Body of pancreas (tissue), 4 donors: ENCODE measurements at places on chromosomes 12 and 14.
A peak's percentile ranks its signal among the peaks of the same experiment; 100 is the strongest.

DNA sequence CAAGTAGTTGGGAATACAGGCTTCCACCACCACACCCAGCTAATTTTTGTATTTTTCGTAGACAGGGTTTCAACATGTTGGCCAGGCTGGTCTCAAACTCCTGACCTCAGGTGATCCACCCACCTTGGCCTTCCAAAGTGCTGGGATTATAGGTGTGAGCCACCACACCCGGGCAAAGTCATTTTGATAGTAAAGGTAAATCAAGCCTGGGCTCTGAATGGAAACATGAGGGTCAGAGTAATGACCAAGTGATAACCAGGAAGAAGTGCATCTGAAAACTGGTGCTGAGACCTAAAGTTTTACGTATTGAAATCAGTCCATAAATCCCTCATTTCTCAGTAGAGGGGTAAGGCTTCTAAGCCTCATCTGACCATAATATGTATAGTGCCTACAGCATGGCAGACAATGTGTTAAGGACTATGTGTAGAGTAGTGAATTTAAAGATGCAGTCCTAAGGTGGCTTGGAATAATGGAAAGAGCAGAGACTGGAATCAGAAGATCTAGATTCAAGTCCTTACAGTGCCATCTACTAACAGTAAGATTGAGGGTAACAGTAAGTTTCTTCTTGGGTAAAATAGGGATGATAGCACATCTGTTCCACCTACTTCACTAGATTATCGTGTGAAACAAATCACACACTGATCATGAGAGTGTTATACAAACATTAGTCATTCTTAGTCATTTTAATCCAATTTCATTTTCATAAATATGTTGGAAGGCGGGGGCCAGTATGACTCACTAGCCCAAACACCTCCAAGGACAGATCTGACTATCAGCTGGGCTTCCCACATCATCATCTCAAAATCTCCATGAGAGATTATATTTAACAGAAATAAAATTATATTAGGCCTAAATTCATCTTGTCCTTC is 11.2 kb downstream of the MAP4K5 start:
- peak; percentile 67 for DNase-seq

- no peak for DNase-seq
Measured at GRCh38 chr12:113684053-113684907, 212.6 kb upstream of the LHX5 start.

GRCh38 chr14:102539544-102540314 is 30.2 kb upstream of the ANKRD9 start:
- DNase-seq, result no peak

GRCh38 chr12:6548966-6549683 is 6.7 kb downstream of the IFFO1 start:
- DNase-seq, result no peak

DNA sequence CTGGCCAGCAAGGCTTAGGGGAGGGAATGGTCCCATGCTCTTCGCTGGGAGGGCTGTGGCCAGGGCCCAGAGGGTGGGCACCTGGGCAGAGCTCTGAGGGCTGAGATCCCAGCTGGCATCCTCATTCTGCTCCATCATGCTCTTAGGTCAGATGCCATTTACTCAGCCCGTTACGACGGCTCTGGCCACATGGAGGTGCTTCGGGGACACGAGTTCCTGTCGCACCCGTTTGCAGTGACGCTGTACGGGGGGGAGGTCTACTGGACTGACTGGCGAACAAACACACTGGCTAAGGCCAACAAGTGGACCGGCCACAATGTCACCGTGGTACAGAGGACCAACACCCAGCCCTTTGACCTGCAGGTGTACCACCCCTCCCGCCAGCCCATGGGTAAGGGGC is 30.8 kb upstream of the LRP1-AS start:
- no peak for DNase-seq

- DNase-seq, result no peak
Measured at GRCh38 chr12:66552716-66553115, 126.2 kb downstream of the GRIP1 start.

- DNase-seq, result no peak
Measured at GRCh38 chr14:94213741-94214140, 39.6 kb downstream of the PPP4R4 start.

DNA sequence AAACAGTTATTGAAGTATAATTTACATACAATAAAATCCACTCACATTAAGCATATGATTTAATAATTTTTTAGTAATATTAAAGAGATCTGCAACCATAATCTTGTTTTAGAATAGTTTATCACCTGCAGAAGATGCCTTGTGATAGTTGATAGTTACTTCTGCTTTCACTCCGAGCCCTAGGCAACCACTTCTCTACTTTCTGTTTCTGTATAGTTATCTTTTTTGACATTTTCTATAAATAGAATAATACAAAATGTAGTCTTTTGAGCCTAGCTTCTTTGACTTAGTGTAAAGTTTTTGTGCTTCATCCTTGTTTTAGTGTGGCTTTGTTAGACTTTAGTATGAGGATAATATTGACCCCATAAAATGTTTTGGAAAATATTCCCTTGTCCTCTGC is 111.0 kb downstream of the MNAT1 start:
- no peak for DNase-seq

DNA sequence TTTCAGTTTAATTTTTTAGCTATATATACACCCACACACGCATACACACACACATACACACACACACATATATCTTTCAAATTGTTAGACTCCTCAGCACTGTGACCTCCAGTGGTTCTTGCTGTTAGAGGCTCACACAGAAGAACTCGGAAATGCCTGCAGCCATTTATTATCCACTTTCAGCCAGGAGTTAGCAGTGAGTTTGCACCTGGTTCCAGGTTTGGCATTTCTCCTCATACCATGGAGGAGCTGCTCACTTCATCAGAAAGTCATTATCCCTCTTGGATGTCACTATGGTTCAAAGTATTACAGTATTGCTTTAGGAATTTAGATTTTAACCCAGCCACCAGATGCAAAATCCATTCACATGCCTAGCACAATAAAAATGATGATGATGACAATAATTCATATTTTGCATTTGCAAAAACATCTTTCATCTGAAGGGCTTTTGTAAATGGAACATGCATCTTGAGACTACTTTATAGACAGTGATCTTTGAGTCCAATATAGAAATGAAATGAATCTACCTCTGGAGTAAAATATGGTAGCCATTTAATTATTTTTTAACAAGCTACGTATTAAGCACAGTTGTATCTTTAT is 42.3 kb downstream of the NPAS3 start:
- DNase-seq, result no peak

GRCh38 chr14:60250257-60251035 is 1.4 kb downstream of the PPM1A start:
- DNase-seq, result no peak

DNA sequence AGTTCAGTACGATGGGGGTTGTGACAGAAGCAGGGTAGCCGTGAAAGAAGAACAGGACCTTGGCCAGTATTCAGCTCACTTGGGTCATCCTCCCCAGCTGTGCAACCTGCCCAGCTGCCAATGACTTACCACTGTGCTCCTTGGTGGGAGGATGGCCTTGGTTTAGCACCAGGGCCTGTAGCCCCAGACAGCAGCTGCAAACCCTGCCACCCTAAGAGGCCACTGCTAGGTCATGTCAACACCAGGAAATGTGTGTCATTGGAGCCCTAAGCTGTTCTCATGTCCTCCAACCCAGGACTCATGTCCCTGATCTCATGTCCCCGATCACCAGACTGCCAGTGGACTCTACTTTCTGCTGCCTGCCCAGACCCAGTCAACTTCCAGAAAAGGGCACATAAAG is 3.0 kb upstream of the CRACR2A start:
- peak; percentile 33 for DNase-seq

DNA sequence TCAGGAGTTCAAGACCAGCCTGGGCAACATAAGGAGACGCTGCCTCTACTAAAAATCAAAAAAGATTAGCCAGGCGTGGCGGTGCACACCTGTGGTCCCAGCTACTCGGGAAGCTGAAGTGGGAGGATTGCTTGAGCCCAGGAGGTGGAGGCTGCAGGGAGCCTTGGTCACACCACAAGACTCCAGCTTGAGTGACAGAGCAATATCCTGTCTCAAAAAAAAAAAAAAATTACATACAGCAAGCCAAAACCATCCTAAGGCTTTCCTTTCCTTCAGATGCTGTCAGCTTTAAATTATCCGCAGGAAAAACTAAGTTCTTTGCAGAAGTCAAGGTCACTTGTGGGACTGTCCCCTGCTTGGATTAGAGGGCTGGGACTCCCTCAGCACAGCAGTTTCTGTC is 1.3 kb downstream of the CS start:
- DNase-seq, result no peak

- peak; percentile 78 for DNase-seq
Measured at GRCh38 chr12:117212563-117213190, 22.4 kb upstream of the FBXO21 start.

DNA sequence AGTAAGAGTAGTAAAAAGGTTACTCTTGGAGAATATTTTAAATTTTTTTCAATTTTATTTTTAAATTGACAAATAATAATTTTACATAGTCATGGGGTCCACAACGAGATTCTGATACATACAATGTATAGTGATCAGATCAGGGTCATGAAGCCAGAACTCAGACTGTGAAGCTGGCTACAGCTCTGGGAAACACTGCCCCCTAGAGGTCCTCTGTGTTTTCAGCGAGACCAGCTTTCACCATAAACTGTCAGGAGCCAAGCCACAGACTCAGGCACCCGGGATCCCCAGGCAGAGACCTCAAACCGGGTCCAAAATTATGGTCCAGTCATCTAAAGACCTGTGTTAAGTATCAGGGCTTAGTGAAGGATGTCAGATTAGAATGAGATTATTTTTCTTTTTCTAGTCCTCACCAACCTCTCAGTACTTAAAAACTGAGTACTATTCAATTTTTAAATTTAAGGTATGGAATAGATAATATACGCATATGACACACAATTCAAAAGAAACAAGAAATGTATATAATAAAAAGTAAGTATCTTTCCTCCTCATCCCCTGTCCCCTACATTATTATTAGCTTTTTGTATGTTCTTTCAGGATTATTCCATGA is 397.1 kb downstream of the MDGA2 start:
- peak; percentile 36 for DNase-seq

DNA sequence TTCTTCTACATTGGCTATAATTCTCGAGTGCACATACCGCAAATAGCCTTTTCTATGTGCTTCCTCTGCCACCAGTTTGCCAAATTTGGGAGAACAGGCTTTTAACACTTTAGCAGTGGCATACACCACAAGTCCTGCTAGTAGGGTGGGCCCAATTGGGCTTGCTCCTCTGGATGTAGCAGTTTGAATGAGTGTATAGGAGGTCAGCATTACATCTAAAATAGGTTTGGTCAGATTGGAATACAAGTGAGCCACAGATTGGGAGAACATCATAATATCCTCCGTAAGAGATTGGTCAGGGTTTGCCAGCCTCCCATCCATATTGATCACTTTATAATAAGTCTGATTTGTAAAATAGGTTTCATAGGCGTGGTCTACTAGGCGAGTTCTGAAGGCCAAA is 902 bp downstream of the ABCD2 start:
- DNase-seq, result no peak

GRCh38 chr12:50297996-50298395 is 14.7 kb upstream of the LIMA1 start:
- no peak for DNase-seq

DNA sequence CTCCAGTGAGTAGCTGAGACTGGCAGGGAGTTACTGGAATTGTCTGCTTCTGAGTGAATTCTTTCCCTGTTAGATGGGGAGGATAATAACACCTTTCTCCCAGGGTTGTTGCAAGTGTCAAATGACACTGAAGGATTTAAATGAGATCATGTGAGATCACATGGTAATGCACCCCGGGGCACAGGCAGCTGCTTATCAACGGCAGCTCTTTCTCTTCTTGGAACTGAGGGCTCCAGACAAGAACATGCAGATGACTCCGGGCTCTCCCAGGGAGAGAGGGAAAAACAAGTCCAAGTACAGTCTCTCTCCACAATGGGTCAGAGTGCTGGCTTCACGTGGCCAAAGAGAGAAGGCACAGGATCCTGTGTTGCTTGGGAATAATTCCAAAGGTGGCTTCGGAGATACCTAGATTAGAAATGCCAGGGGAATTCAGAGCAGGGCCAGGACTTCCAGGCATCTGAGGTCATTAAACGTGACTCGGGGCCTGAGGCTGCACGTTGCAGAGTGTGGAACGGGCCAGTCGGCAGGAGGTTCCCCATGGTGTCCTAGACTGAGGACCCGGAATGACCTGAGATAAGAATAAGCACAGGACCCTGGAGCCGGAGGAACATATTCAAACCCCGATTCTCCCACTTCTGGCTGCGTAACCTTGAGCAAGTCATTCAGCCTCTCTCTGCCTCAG is 109.2 kb downstream of the PRMT8 start:
- no peak for DNase-seq

DNA sequence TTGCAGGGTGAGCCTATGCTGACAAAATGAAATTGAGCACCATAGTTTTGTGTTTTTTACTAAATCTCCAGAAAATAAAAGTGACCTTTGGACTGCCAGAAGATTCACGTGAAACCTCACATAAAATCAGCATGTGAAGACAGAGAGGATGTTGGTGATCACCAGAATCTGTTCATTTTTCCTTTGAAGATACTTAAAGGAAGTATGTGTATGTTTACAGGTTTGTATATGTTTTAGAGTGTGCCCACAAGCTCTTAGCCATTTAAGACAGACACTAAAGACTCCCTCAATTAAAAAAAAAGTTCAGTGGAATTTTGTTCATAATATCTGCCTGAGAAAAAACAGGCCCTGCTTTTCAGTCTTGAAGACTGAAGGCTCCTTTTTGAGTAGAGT is 25.9 kb downstream of the DDX47 start:
- no peak for DNase-seq

DNA sequence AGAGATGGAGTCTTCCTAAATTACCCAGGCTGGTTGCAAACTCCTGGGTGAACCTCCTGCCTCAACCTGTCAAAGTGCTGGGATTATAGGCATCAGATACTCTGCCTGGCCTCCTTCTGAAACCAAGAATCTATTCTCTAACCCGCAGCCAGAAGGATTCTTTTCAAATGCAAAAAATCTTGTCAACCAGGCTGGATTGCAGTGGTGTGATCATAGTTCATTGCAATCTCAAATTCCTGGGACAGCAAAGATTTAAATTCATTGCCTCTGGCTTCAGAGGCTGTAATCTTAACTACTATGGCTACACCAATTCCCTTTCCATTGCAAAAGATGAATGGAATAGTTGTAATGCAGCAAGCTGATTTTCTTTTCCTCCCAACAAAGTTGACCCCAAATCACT is 106.3 kb upstream of the TBX3 start:
- no peak for DNase-seq

DNA sequence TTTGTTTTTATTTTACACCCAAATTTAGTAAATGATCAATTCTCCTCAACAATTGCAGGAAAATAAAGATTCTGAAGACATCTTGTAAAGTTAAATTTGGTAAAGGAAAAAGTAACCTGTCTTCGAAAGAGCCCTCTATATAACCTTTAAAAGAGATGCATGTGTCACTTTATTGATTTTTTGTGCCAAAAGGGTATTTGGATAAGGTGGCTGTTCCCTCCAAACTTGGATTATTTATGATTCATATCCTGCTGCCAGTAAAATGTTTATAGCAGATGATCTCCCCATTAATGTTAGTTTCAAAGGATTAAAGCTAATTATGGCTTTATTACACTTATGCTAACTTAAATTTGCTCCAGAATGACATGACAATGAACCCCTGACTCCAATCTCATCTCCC is 98.8 kb downstream of the DUSP6 start:
- DNase-seq, result no peak
